RKO (cell line): ENCODE measurements at places on chromosomes 16 and 17.
A peak's percentile ranks its signal among the peaks of the same experiment; 100 is the strongest.

DNA sequence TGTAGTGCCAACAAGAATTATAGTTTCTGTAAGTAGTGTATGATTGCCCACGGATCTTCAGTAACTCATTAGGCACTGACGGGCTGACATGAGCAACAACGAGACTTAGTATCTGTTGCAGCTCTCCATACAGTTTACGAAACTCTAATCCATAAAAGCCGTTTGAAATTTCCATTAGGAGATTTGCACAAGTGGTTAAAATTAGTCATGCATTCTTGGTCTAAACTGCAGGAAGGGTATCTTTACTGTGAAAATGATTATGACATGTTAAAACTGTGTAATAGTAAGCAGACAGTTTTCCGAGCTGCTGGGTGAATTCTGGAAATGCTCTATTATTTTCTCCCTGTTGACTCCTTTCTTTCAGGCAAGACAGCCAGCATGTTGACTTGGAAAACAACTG is 605.0 kb downstream of the WWOX start:
- DNase-seq, result no peak

DNA sequence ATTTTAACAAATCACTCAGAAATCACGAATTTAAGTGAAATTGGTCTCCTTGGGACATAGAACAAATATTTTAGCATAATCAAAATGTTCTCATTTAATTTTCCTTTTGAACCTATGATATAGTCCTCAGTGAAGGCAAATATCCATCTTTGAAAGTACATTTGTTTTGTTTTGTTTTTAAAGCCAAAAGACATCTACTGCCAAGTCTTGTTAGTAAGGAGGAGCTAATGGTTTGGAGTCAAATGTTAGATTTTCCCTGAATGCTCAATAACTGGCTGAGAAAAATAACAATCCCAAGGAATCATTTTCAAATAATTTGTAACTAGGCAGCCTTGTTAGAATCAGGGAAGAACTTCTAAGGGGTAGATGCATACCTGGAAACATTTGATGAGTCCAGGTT is 302.9 kb upstream of the MAF start:
- no peak for DNase-seq

DNA sequence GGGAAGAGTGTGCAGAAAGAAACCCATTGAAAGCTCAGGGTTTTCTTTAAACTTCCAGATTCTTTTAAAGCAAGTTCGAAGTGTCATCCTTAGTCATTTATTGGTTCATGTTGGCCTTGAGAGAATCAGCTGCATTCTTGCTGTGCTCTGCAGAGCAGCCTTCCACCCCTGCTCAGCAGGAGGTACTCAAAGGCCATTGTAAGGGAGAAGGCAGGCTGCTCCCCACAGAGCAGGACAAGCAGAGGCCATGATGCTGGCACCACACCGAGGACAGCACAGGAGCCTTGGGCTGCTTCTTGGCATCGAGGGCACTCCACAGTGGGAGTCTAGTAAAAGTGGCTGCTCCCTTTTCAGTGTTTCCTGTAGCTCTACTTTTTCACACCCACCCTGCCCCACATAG is 29.6 kb downstream of the NMT1 start:
- DNase-seq, result no peak

- DNase-seq, result peak; percentile 78
Observed at GRCh38 chr16:10876799-10877341, at the start of gene CIITA. CIITA (plus strand) TSS chr16:10877202; CDS start chr16:10877331, 129 bp downstream.

DNA sequence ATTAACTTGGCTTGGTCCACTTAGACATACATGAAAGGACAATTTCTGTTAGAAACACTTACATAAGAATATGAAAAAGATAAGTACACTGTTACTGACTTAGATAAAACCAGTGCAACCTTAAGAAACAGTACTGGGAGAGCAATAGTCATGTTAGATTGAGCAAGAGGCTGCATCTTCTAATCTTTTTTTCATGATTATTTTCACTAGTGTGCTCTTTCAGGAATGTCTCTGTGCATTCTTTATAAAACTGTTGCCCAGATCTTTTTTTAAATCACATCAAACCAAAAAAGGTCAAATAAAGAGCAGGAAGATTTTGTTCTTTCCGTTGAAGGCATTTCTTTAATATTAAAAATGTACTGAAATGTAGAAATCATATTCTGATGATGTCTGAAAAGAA is 100.7 kb upstream of the AXIN2 start:
- DNase-seq, result no peak

- no peak for DNase-seq
Observed at GRCh38 chr17:68390888-68391545, 66.3 kb downstream of the WIPI1 start.

DNA sequence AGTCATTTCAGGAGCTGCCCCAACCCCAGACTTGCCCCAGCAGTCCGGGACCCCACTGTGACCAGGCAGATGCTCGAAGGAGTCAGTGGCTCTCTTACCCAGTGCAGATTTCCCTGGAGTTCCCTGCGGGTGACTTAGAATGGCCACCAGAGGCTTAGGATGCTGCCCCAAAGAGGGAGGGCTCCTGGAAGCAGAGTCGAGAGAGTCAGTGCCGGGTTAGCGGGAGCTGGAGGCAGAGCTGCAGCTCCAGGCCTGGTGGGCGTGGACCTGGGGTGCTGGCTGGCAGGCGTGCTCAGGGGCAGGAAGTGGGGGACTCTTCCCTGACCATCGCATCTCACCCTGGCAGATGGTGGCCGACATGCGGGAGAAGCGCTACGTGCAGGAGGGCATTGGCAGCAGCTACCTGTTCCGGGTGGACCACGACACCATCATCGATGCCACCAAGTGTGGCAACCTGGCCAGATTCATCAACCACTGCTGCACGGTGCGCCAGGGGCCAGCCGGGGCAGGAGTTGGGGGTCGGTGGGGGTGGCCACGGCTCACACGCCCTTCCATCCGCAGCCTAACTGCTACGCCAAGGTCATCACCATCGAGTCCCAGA is 1.6 kb upstream of the HSD3B7 start:
- no peak for DNase-seq

- no peak for DNase-seq
Observed at GRCh38 chr16:73915935-73916334, 380.7 kb upstream of the PSMD7 start.

DNA sequence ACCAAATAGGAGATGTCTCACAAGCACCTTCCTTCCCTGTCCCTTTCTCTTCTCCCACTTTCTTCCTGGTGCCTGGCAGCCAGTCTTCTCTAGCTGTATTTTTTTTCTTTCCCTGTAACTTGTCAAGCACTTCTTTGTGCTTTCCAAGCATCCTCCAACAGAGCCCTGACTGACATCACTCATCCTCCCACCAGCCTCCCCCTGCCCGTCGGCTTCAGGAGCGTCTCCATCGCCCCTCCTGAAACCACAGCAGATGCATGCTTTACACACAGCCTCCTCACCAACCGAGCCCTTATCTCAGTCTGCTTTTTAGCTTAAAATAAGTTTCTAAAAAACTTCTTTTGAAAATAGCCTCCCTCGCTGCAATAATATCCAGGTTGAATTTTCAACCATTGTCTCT is 268.7 kb upstream of the CDH5 start:
- no peak for DNase-seq

- no peak for DNase-seq
Observed at GRCh38 chr16:69405757-69406156, 18.7 kb upstream of the CYB5B start.

DNA sequence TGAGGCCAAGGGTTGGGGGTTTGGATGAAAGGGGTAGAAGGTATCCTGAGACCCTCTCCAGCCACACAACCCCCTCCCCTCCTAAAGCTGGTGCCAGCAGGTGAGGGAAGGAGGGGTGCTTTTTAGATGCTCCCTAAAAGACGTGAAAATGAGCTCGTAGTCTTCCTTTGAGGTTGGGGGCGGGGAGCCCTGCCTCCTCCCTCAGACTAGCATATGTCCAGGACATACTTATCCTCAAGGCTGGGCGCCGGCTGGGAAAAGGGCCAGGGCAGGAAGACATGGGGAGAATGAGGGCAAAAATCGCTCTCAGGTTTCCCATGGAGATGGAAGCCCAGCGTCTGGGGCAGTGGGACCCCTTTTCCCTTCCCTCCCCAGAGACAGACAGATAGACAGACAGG is 26.7 kb downstream of the SRCIN1 start:
- DNase-seq, result no peak

GRCh38 chr16:51723036-51723724 is 572.1 kb upstream of the SALL1 start:
- DNase-seq, result no peak

GRCh38 chr16:50781043-50781442 is 39.2 kb downstream of the CYLD start:
- peak; percentile 22 for DNase-seq

- DNase-seq, result peak; percentile 76
Observed at GRCh38 chr16:27972500-27972899, 91.0 kb downstream of the GSG1L start.

- DNase-seq, result no peak
Observed at GRCh38 chr16:8814095-8814806, 16.6 kb downstream of the PMM2 start.
